NCI-H1092 treated with DMSO at 0.1 percent for 48 hours (cell line): ENCODE measurements at places on chromosomes 7 and 10.
A peak's percentile ranks its signal among the peaks of the same experiment; 100 is the strongest.

DNA sequence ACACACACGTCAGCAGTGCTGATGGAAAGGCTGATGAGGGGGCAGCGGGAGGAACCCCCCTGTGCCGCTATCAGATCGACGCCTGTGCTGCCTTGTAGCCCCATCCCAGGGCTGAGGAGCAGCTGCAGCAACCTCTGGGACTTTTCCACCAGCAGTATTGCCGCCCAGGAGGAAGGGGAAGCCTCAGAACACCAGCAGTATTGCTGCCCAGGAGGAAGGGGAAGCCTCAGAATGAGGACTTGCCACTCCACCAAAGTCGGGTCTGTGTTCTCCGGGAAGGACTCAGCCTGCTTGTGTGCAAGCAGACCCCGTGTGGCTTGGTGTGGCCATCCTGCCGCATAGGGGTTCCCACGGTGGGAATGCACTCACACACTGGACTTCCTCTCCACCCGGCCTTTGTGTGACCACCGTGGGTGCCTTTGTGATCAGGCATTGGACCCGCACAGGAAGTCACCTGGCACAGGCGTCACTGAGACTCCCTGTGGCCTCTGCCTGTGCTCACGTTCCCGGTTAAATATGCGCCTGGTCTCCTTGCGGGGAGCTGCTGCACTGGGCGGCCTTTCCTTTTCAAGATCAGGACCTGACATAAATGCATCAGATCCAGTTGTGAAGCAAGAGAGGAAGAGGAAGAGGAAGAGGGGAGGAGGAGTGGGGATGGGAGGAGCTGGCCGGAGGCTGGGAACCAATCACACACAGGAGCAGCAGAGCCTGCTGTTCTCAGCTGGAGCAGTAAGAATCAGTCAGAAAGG is 248.5 kb downstream of the DNAJB6 start:
- no peak for DNase-seq

- no peak for DNase-seq
Observed at GRCh38 chr7:121714559-121715303, 158.2 kb upstream of the PTPRZ1 start.

DNA sequence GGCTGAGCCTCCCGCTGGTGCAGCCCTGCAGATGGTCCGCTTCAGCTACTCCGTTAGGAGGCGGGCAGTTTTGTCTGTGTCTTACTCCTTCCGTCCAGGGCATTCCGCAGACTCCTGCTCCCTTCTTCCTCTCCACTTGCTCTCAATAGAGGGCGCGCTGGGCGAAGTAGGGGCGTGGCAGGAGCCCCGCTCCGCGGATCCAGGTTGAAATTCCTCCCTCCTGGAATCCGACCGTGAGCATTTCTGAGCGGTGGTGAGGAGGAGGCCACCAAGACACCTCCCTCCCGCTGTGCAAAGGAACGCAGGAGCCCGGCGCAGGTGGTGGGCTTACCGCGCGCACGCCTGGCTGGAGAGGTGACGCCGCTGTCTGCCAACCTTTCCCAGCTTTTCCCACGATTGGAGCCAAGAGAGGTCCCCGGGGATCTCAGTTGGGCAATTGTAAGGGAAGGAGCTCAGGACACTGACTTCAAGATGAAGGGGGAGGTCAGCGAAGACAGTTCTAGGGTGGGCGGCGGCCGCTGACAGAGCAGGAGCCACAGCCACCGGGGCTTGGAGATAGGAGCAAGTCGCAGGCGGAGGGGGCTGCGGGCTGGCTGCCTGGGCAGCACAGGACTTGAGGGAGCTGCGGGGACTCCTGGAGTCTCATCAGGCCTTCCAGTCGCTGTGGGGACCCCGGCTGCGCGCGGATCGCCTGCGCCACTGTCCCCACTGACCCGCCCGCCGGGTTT is 1011.3 kb downstream of the XPNPEP1 start:
- DNase-seq = no peak

DNA sequence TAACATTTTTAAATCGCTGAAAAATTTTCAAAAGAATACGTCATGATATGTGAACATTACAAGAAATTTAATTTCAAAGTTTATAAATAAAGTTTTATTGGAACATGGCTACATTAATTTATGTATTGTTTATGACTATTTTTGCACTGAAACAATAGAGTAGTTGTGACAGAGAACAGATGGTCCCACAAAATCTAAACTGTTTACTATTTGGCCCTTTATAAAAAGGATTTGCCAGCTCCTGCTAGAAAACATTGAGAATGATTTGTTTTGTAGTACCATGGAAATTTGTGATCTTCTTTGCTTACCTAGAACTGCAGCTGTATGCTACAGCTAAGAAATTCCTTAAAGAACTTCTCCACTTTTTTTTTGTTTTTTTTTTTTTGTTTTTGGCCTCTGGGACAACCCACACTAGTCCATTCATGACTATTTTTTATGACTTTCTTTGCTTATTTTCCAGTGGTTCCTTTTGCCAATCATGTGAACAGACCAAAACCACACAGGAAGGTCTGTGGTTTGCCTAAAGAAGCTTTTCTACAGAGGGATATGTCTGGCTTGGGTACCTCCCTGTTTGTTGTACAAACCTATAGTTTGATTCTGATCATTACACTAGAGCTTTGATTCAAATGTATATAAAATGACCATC is 55.7 kb downstream of the ST7 start:
- DNase-seq = no peak

DNA sequence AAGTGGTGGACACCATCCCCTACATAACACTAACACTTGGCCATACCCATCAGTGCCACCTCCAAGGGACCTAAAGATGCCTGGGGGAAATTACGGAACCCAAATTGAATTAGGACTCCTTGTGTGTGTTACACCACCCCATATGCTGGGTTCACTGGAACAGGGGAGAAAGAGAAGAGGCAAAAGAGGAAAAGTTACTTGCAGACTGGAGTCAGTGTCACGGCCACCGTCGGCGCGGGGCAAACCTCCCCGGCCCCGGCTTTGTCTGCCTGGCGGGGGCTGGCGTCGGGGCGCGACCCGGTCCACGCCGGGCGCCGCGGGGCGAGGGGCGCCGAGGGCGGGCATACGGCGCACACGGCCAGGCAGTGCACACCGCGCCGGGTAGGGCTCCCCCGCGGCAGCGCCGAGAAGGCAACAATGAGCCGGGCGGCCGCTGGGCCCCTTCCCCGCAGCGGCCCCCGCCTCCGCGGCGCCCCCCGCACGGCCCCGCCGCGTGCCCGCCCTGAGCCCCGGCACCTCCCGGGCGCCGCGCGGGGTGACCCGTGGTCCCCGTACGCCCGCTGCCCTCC is 171.1 kb downstream of the FAM107B start:
- DNase-seq = no peak

DNA sequence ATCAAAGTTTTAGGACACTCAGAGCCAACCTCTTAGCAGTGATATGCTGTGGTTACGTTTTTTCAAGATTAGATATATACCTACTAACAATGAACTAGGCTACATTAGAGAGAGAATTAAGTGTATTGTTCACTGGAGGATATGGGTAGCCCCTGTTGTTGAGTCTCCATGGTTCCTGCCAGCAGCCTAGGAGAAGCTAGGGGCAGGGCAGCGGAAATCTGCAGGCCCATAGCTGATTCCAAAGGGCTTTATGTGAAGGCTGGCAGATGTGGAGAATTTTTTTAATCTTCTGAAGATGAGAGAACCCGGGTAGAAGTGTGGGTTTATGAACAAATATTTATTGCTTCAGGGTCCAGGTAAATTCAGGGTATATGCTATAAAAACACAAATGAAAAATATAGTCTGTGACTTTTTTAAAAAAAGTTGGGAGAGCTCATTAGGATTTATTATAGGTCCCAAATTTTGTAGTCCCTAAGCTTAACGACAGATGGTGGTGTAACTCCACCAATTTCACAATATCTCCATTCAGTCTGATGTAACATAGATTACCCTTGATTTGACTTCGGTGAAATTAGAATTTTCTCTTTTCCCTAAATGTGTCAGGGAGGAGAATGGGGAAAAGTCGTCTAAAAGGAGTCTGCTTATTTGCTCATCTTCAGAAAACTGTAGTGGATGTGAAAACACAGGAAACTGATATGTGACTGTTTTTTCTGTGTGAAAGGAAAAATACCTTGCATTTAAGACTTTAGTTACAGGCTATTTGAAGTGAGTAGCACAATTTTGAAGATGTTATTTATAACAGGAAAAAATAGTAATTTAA is 163.0 kb upstream of the PPP1R3A start:
- DNase-seq = peak; percentile 65

GRCh38 chr10:28381903-28382347 is 79.1 kb upstream of the MPP7 start:
- DNase-seq = peak; percentile 70

DNA sequence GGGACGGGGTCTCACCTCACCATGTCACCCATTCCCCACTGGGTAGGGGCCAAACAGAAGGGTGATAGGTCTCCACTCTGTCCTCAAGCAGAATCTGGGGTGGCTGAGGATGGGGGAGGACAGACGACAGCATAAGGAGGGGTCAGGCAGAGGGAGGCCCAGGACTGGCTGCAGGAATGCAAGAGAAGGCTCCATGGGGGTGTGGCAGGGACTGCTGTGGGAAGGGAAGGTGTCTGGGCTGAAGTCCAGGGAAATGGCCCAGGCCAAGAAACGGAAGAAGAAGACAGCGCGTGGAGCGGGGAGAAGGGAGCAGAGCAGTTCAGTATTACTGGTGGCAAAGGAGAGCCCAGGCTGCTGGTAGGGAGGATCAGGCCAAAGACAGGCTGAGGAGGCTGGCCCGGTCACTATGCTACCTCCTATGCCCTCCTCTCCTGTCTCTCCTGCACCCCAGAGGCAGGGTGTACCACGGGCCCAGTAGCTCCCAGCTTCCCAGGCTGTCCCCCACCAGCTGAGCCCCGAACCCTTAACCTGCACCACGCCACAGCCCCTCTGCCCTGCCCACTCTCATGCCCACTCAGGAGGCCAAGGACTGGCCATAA is 60.9 kb downstream of the GRB10 start:
- no peak for DNase-seq

DNA sequence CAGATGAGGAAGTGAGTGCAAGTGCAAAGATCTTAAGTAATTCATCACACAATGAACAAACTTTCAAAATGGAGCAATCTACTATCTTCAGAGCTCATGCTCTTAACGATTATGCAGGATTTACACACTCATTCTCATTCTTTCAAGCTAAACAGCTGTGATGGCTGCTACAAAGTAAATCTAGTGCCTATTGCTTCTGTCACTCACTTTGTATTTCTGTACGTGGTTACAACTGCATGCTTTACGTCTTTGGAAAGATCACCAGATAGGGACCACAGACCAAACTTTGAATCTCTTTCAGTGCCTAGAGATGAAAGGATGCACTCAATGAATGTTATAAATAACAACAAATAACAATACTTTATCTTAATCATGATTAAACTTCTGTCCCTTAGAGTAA is 194.6 kb downstream of the MAGI2 start:
- DNase-seq = no peak

DNA sequence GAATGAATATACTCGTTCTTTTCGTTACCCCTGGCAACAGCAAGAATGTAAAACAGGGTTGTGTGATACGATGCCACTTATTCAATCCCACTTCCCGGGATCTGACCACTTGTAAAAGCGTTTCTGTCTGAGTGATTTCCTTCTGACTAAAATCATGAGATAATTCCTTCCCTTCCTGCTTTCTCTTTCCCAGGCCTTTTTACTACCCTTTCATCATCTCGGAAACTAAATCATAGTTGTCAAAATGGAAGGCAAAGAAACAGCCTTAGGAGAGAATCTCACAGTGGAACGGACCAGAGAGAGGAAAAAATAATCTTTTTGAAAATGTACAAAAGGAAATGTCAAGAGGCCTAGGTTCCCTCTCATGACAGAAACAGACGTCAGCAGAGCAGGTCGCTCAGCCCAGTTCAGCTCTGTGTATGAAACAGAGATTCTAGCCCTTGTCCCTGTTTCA is 29.8 kb downstream of the DIP2C start:
- DNase-seq = no peak

GRCh38 chr10:36515319-36515718 is 610.1 kb upstream of the ANKRD30A start:
- no peak for DNase-seq

- DNase-seq = no peak
Observed at GRCh38 chr10:132316133-132316532, 8.4 kb upstream of the STK32C start.

DNA sequence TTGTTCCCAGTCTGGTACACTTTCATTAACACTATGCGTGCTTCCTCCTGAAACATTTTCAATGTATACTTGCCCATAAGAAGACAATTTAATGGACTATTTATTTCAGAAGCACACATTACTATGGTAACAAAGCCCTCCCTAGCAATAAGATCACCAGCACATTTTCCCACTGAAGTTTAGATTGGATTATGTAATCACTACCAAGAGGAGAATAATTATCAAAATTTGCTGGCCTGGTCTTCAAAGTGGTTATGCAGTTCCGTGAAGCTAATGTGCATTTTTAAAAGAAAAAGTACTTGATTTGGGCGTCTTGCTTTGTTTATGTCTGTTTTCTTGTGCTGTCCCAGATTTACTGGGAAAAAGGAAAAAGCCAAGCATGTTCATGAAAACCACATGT is 61.9 kb downstream of the AP3M1 start:
- DNase-seq = no peak

DNA sequence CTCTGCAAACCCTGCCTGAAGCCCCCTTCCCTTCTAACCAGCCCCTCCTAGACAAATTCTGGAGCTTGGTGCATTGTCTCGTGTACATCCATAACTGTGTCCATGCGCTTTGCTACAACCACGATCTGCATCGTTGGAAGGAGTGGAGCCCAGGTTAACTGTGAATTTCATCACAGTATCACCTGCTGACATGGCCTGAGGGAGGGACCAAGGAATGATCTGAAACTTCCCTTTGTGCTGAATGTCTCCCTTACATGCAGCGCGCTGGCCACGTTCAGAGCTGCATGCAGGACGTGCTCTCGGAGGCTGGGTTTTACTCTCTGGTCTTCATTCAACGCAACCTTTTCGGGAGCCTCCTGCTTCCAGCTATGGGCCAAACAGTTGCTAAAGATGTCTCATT is 222.3 kb downstream of the CUX1 start:
- no peak for DNase-seq

DNA sequence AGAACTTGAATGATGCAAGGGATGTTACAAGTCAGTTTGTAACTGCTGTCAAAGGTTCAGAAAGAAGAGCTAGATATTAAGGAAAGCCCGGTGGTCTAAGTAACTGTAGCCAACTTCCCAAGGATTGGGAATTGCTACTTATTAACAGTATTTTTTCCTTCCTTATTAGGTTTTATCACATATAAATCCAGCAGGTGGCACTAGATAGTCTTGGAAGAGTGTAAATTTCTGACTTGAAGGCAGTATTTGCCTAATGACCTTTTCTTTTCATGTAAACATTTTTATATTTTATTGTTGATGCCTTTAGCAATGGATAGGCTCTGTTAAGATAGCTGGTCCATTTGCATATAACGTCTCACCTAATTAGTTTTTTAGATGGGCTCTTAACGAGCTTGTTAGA is 51.2 kb downstream of the ANLN start:
- DNase-seq = no peak

- DNase-seq = no peak
Observed at GRCh38 chr7:17044861-17045260, 163.1 kb upstream of the AGR3 start.

- DNase-seq = no peak
Observed at GRCh38 chr10:52653263-52653909, 119.2 kb downstream of the MBL2 start.

DNA sequence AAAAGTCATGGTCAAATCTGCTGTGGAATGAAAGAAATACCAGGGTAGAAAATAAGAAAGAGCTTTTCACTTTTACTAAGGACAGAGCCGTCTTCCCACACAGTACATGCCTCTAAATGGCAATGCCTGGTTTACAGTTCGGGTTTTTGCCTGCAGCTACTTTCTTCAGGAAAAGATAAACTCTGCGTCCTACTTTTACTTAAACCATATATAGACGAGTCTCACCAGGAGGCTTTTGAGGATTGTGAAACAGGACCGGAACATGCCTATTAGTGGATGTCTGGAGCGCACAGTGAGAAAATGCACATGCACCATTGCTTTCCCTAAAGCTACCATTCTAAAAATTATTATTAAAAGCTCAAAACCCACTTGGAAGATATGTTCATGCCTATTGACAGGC is 70.5 kb downstream of the KLF6 start:
- DNase-seq = no peak
